CD4-positive, alpha-beta memory T cell (primary cell): ENCODE measurements at places on chromosomes 3 and 15. TPM values are rescaled to one million over a fixed set of nuclear protein-coding genes. Genes with fewer than 3 reads are reported as not detected.
A peak's percentile ranks its signal among the peaks of the same experiment; 100 is the strongest.

DNA sequence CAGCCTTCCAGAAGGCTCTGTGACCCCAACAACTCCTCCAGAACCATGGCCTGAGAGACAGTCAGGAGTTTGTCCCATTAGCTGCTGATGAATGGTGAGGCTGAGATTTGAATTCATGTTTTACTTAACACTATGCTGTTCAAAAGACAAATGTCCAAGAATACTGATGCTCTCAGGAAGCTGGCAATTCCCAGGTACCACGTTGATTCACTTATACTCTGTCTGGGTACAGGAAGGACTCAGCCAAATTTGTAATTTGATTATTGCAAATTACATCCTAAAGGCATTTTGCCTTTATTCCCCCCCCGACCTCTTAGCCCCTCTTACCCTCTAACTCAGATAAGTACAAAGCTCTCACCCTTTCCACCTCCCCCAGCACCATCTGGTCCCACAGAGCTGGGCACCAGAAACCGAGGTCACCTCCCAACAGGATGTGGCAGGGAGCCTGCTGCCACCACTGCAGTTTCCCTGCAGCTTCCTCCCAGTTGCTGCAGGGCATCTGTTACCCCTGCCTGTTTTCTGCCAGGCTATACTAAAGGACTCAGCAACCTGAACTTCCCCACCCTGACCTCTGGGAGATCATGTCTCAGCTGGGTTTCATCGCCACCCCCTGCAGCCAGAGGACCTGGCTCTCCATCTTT lies 33.6 kb downstream of the EAF1 start:
- DNase-seq = peak; percentile 16

TLR9 gene
- not detected for polyA plus RNA-seq

DNA sequence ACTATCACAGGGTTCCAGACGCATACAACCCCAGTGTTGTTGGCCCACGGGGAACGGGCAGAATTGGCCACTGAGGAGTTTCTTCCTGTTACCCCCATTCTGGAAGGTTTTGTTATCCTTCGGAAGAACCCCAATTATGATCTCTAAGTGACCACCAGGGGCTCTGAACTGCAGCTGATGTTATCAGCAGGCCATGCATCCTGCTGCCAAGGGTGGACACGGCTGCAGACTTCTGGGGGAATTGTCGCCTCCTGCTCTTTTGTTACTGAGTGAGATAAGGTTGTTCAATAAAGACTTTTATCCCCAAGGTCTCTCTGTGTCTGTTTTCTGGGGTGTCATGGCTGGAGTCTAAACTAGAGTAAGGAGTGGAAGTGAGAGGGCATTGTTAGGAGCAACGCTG lies 5.7 kb upstream of the EIF4G1 start:
- DNase-seq = no peak

- DNase-seq = no peak
Measured at GRCh38 chr3:8154617-8155016, 347.0 kb upstream of the LMCD1 start.

GRCh38 chr3:9890249-9891071 lies at the start of gene JAGN1:
Gene JAGN1 (plus strand): TSS chr3:9890610. CDS start chr3:9890723, 113 bp downstream.
- peak; percentile 87 for DNase-seq

KNG1 gene
- not detected for polyA plus RNA-seq

DUOXA2 gene
- not detected for polyA plus RNA-seq

DNA sequence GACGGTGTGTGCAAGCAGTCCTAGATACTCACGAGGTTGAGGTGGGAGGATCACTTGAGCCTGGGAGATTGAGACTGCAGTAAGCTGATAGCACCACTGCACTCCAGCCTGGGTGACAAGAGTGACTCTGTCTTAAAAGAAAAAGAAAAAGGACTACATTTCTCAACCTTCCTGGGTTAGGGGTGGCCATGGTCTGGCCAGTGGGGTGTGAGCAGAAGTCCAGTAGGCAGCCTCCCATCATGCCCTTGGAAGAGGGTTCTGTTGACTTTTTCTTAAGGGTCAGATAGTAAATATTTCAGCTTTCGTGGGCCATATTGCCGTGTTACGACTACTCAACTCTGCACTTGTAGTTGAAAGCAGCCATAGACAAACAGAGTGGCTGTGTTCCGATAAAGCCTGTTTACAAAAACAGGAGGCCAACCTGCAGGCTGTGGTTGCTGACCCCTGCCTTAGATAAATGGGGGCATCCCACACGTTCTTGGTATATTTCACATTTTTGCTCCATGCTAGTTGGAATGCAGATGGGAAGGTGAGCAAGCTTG lies 31.0 kb upstream of the PDE8A start:
- DNase-seq = no peak

- no peak for DNase-seq
Measured at GRCh38 chr3:138465925-138466324, 31.5 kb downstream of the ESYT3 start.

DNA sequence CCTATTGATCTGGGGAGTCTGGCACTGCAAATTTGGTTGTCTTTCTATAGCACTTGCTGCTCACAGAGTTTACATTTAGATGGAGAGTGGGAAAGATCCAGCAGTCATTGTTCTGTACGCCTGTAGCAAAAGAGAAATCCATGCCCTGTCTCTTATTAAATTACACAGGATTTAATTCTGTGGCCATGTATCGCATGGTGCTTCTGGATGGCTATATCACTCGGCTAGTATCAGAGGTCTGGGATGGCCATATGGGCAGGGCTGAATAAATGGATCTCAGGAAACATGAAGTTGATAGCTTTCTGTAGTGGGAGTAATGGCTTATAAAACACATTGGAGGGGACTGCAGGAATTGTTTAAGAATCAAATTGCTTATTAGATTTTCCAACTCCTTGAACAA lies 325.8 kb upstream of the DPH6 start:
- DNase-seq = no peak

ISG20 gene
- 494 TPM for polyA plus RNA-seq

BFSP2 gene
- 1.3 TPM for polyA plus RNA-seq

DNA sequence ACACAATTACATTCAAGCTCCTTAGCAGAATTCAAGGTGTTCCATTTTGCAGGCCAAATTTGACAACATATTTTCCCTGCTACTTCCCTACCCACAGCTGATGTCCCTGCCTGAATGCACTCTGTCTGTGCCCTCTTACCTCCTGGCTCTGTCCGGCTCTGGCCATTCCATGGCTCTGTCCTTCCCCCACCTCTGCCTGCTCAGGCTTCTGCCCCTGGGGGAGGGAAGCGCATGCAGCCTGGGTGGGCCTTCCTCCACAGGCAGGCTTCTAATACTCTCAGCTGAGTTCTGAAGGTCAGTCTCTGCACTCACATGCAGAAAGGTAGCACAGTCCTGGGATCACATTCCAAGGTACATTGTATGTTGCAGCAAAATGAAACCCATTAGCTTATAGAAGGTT lies 113.6 kb upstream of the CACNA2D3 start:
- no peak for DNase-seq

TTC21A gene
- polyA plus RNA-seq = 1.1 TPM

DNA sequence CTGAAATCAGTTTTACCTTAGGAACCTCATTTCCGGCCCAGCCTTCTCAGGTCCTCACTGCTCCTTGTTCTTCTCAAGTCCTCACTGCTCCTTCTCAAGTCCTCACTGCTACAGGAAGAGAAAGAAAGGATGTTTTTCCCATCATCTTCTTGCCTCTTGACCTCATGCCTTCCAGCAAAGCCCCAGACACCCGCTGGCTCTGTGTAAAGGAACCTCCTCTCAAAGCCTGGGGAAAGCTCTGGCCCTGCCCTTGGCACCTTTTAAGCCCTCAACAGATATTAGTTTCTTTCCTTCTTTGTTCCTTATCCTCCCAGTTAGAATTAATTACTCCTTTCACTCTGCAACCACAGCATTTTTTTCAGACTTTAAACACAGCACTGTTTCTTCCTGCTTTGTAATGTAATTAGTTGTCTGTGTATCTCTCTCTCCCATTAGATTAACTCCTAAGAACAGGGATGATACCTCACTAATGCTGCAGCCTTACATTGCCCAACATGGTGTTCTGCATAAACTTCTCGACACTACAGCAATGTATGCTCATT lies 4.0 kb upstream of the WDR49 start:
- no peak for DNase-seq

DNA sequence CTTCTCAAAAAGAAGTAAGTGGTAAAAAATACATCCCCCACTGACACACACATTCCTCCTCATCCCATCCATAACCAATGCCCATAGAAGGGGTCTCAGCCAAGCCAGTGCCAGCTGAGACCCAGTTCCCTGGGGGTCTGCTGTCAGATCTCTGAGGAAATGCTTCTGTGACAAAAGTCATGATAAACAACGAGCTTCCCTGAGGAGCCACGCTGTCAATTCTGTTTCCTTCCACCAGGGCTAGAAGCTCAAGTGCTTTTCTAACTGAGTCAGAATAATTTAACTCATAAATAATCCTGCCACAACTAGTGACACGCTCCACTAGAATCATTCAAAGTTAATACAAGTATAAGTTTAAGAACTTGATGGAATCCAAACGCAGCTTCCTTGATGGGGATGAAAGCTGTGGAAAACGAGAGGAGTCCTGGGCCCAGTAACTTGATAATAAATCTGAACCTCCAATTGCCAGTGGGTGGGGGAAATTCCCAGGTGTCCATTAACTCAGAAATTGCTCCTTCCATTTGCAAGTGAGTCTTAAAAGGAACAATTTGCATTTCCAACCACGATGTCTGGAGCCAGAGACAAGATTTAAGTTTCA lies 348.7 kb upstream of the LMCD1 start:
- no peak for DNase-seq

GRCh38 chr15:28994831-28995596 lies 109.2 kb downstream of the APBA2 start:
- no peak for DNase-seq
